Activated CD4-positive, alpha-beta memory T cell treated with anti-CD3 and anti-CD28 coated beads, Interleukin-2, amount 10 ng/mL, durations not matched to agents 7 days and 5 days (primary cell): ENCODE measurements at places on chromosomes 4 and X. TPM values are rescaled to one million over a fixed set of nuclear protein-coding genes. Genes with fewer than 3 reads are reported as not detected.
A peak's percentile ranks its signal among the peaks of the same experiment; 100 is the strongest.

Gene TREX2
- total RNA-seq = 1.1 TPM

- H3K27me3 ChIP-seq = peaks cover 2% of the 10 kb centered on the region
- no peaks in the 10 kb centered on the region for H3K36me3 ChIP-seq
- no peaks in the 10 kb centered on the region for H3K4me1 ChIP-seq
- no peak for DNase-seq
- no peak overlapping the region for H3K27ac ChIP-seq
- H3K4me3 ChIP-seq = no peak overlapping the region
Observed at GRCh38 chr4:24991015-24991414, 39.7 kb downstream of the LGI2 start.

Gene HPSE
- total RNA-seq = 30.4 TPM

DNA sequence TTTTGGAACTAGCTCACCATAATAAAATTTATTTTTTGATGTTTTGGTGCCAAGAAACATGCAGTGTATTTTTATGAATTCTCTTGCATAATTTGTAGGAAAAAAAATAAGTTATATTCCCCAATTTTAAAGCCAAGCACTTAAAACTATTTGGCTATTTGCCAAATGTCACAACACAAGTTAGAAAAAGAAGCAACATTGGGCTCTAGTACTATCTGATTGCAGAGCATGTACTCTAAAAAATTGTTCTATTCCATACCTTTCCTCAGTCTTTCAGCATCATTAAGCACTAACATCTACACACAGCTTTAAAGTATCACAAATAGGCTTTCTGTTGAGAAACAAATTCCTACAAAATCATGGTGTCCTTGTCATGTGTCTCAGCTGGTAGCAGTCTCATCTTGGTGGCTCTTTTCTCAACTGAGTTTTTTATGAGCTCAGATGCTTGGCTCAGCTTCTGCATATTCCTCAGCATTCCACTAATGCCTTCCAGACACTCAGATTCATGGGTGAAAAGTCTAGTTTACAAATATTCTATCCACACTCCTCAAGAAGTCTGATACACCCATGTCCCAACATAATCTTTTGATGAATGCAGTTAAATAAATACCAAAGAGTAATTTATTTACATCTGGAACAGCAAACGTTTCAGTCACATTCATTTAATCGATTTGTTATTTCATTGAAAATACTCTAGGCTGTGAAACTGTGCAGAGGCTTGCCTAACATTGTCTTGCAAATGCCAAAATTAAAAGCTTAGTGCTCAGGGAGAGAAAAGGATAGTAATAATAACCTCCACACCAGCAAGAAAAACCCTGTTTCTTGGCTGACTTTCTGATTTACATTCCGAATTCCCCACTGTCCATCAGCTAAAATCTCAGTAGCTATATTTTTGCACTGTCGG is 2209.9 kb downstream of the PCDH7 start:
- no peak overlapping the region for H3K4me3 ChIP-seq
- no peak for DNase-seq
- H3K36me3 ChIP-seq = no peaks in the 10 kb centered on the region
- no peaks in the 10 kb centered on the region for H3K27me3 ChIP-seq

- H3K4me3 ChIP-seq = no peak overlapping the region
- peaks cover 34% of the 10 kb centered on the region for H3K36me3 ChIP-seq
- H3K4me1 ChIP-seq = no peaks in the 10 kb centered on the region
- no peak overlapping the region for H3K27ac ChIP-seq
Observed at GRCh38 chr4:726235-726787, 20.7 kb downstream of the PCGF3 start.

Gene KIT
- 0.65 TPM for total RNA-seq

DNA sequence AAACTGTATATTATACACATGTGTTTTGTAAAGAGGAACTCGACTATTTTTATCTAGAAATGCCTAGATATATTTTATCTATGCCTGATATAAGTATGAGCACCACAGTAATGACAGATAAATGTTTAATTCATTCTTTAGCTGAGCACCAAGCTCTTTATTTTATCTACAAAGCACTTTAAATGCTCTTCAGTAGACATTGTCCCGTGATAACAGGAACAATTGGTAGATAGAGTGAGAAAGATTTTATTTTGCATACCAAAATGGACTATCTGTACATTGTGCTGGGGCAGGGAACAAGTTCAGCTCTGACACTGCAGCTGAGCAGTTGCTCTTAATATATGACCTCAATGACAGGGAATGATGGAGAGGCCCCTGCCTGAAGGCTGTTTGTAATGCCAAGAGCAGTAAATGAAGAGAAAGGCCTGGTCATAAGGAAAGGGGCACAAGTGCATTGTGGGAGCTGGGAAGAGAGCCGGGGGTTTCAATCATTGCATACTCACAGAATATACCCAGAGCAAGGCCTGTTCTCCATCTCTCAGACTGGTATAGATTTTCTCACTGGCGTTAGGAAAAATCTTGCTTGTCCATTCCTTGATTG is 57.3 kb downstream of the SEPTIN11 start:
- H3K4me1 ChIP-seq = peaks cover 35% of the 10 kb centered on the region
- H3K27ac ChIP-seq = no peak overlapping the region
- no peak overlapping the region for H3K4me3 ChIP-seq
- H3K27me3 ChIP-seq = peaks cover 3% of the 10 kb centered on the region
- no peak for DNase-seq

GRCh38 chr4:39820186-39820585 is 122.2 kb downstream of the UBE2K start:
- H3K27ac ChIP-seq = no peak overlapping the region
- no peaks in the 10 kb centered on the region for H3K27me3 ChIP-seq
- H3K4me3 ChIP-seq = no peak overlapping the region
- H3K4me1 ChIP-seq = peaks cover 3% of the 10 kb centered on the region
- no peak for DNase-seq

DNA sequence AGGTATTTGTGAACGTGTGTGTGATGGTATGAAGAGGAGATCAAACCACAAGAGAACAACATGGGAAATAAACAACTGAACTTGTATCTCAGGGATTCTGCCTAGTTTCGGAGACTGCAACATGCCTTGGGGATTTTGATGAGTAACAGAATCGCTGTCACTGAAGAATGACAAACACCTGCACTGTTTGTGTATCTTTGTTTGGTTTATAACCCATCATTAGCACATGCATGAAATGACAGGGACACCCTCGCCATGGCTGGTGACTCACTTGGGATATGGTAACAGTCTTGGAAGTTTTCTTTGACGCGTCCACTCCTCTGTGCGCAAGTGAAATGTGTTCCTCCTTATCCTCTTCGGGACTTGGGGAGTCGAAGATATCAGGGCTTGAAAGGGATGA is 30.3 kb upstream of the MAP3K15 start:
- H3K4me1 ChIP-seq = peaks cover 44% of the 10 kb centered on the region
- no peak for DNase-seq
- H3K27me3 ChIP-seq = no peaks in the 10 kb centered on the region
- peak overlapping the region; percentile 6 for H3K27ac ChIP-seq
- no peak overlapping the region for H3K4me3 ChIP-seq
- H3K36me3 ChIP-seq = peaks cover 69% of the 10 kb centered on the region

Gene UGT2A1
- total RNA-seq = not detected

Gene PPP4R3C
- total RNA-seq = not detected

Gene S100P
- 176 TPM for total RNA-seq

- no peak overlapping the region for H3K4me3 ChIP-seq
- DNase-seq = no peak
- no peaks in the 10 kb centered on the region for H3K36me3 ChIP-seq
- no peaks in the 10 kb centered on the region for H3K27me3 ChIP-seq
Observed at GRCh38 chr4:21749924-21750323, 198.6 kb downstream of the KCNIP4 start.

Gene ADH7
- total RNA-seq = not detected

Gene LDOC1
- 20.5 TPM for total RNA-seq

DNA sequence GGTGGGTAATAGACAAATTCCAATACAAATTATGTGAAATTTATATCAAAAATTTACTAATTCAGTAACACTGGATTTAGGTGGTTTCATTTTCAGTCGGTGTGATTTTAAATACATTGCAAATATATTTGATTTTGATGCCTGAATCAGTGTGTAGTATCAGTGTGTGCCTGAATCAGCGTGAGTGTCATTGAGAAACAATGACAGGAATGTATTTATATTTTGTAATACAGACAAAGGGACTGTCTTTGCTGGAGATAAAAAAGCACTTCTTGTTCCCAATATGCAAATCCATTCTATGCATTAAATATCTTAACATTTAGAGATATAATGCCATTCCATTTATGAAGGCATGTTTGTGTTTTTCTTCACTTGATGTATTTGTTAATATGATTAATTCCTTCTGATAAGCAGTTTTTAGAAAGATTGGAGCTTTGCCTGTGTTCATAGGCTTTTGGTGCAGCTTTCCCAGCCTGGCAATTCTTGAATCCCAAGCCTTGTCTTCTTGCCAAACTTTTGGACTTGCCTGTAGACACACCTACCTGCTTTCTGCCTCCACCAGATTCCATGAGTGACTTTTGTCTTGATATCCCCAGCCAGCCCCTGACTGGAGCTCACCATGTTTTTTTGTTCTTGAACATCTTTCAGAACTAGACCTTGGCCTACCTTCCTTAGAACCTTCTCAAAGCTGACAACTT is 243.8 kb downstream of the ADGRL3 start:
- no peaks in the 10 kb centered on the region for H3K4me1 ChIP-seq
- no peaks in the 10 kb centered on the region for H3K36me3 ChIP-seq
- no peak overlapping the region for H3K27ac ChIP-seq
- DNase-seq = no peak

- no peaks in the 10 kb centered on the region for H3K27me3 ChIP-seq
- DNase-seq = no peak
- H3K27ac ChIP-seq = no peak overlapping the region
- H3K36me3 ChIP-seq = no peaks in the 10 kb centered on the region
- H3K4me1 ChIP-seq = no peaks in the 10 kb centered on the region
Observed at GRCh38 chr4:157314906-157315305, 94.4 kb downstream of the GRIA2 start.

Gene PSMD10
- 36.1 TPM for total RNA-seq

GRCh38 chr4:7384003-7384928 is 50.5 kb downstream of the PSAPL1 start:
- H3K4me1 ChIP-seq = no peaks in the 10 kb centered on the region
- no peaks in the 10 kb centered on the region for H3K27me3 ChIP-seq
- H3K4me3 ChIP-seq = no peak overlapping the region
- DNase-seq = peak; percentile 14
- H3K36me3 ChIP-seq = no peaks in the 10 kb centered on the region

Gene CT55
- not detected for total RNA-seq

Gene MAP9
- total RNA-seq = 3.6 TPM

DNA sequence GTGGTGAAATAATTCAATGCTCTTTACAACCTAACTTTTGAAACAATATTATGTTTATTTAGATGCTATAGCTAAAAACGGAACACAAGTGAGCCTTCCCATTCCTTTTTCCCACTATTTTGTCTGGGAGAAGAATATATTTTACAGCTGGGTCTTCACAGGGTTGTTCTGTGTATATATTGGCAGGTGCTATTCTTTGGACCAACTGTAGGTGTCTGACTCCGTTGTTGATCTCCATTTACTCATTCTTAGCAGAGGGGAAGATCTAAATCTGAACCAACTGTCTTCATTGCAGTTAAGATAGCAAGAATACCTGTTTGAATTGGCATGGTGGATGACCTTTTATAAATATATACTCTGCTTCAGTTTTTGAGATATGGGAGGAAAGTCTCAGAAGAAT is 257.4 kb downstream of the CFAP299 start:
- DNase-seq = no peak
- H3K4me1 ChIP-seq = no peaks in the 10 kb centered on the region
- no peaks in the 10 kb centered on the region for H3K36me3 ChIP-seq
- H3K27ac ChIP-seq = no peak overlapping the region
- no peaks in the 10 kb centered on the region for H3K27me3 ChIP-seq
- H3K4me3 ChIP-seq = no peak overlapping the region

Gene ASMTL
- 62.2 TPM for total RNA-seq

GRCh38 chr4:144621681-144622080 is 24.3 kb upstream of the HHIP start:
- no peak overlapping the region for H3K4me3 ChIP-seq
- no peaks in the 10 kb centered on the region for H3K4me1 ChIP-seq
- no peak for DNase-seq
- no peaks in the 10 kb centered on the region for H3K36me3 ChIP-seq
- no peaks in the 10 kb centered on the region for H3K27me3 ChIP-seq

Gene DMRTC1B
- total RNA-seq = not detected

- H3K27me3 ChIP-seq = peaks cover 3% of the 10 kb centered on the region
- no peaks in the 10 kb centered on the region for H3K4me1 ChIP-seq
- no peak for DNase-seq
- H3K27ac ChIP-seq = no peak overlapping the region
Observed at GRCh38 chrX:107562482-107562881, 65.8 kb upstream of the PRPS1 start.

GRCh38 chr4:1721666-1722550 is 587 bp downstream of the TACC3 start:
- H3K27me3 ChIP-seq = no peaks in the 10 kb centered on the region
- peak overlapping the region; percentile 99 for H3K27ac ChIP-seq
- peaks cover 61% of the 10 kb centered on the region for H3K4me1 ChIP-seq
- no peak for DNase-seq
- H3K4me3 ChIP-seq = peak overlapping the region; percentile 98

Gene ABCG2
- total RNA-seq = 1.0 TPM

Gene SULT1B1
- total RNA-seq = 3.9 TPM

Gene ERCC6L
- total RNA-seq = 9.5 TPM

DNA sequence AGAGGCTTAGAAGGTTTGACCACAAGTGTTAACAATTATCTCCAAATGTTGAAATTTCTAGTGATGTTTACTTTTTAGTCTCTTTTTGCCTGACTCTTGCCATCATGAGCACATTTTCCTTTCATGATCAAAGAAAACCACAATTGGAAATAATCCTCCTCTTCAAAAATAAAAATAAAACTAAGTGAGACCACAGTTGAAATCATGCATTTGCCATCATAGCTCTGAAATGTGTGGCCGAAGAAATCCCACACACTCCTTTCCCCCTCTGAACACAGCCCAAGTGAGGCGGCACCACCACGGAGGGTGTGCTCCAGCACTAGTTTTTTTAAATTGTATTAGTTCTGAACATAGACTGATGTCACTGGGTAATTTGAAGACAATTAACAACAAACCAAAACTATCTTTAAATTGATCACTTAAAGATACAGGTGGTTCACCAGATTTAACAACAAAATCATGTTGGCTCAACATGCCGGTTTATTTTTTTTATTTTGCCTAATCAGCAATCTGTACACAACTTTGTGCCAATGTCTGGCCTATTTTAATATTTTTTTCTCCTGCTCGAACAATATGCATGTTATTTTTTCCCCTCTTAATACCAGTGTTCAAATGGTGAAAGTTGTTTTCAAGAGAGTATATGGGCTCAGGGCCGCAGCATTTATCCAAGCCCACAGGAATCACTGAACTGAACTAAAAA is 17.6 kb downstream of the APBB2 start:
- H3K27ac ChIP-seq = no peak overlapping the region
- H3K4me3 ChIP-seq = no peak overlapping the region
- H3K4me1 ChIP-seq = no peaks in the 10 kb centered on the region
- no peaks in the 10 kb centered on the region for H3K36me3 ChIP-seq
- DNase-seq = no peak

- H3K27ac ChIP-seq = no peak overlapping the region
- no peaks in the 10 kb centered on the region for H3K4me1 ChIP-seq
- no peak for DNase-seq
- no peak overlapping the region for H3K4me3 ChIP-seq
- H3K36me3 ChIP-seq = no peaks in the 10 kb centered on the region
- H3K27me3 ChIP-seq = no peaks in the 10 kb centered on the region
Observed at GRCh38 chr4:22556495-22556894, 40.6 kb upstream of the ADGRA3 start.
